Retina (tissue), 1 donor: ENCODE measurements at places on chromosomes 2 and 18.

- DNase-seq, result no peak
Observed at GRCh38 chr2:201827621-201828020, 21.3 kb downstream of the CDK15 start.

- peak; percentile 17 for DNase-seq
Observed at GRCh38 chr2:172213116-172213860, 110.6 kb upstream of the DLX2 start.

DNA sequence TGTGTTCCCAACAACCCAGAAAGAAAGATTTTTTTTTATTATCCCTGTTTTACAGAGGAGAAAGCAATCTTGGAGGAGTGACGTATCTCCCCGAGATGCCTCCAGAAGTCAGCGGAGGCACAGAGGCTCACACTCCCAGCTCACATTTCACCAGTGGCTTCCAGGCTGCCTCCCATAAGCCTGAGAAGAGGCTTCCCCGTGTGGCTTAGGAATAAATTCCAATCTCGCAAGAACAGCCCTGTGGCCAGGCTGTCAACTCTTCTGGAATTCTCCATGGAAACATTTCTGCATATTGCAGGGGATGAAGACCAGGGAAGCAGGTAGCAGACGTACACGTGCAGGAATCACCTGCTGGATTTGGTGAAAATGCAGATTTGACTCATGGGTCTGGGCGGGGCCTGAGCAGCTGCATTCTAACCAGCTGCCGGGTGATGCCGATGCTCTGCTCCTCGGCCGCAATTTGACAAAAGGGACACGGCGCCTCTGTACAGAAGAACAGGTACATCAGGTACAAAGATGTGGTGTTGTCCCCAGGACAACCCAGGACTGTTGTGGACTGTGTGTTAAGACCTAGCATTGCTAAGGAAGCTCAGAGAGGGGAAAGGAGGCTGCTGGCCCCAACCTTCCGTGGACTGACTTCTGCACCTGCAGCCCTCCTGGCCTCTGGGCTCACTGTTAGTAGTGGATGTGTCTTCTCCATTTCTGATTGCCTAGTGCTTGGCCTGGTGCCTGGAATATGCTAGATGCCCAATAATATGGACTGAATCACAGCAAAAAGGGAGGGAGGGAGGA, 114.2 kb upstream of the ID2 start:
- DNase-seq, result no peak

DNA sequence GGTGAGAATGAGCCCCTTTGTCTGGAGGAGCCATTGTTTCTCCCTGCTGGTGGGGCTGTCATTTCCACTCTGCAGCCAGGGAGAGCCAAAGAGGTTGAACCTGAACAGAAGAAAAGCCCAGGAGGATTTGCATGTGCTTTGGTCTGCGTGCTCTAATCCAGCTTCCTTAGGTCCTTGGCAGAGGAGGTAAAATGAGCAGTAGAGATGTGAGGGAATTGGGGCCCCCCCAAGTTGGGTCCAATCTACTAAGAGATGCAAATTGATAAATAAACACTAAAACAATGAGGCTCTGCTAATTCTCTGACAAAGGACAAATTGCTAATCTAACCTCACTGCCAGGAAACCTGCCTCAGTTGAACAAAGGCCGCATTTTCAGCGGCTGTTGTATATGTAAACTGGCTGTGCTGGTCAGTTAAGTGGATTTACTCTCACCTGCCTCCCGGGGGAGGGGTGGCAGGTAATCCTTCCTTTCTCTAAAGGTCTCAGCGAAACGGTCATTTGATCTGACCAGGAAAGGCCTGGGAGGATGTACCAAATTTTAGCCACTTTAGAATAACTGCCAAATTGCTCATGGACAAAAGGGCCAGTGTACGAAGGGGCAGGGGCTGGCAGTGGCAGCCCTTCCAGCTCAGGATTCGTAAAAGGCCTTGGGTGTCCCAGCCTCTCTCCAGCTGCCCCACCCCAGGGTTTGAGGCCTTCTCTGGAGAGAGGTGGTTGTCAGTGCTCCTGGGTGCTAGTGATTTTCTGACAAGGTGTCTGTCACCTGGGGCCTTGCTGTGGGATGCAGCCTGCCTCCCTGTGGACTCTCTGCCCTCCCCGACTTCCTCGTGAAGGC, 193.6 kb downstream of the MIB1 start:
- DNase-seq, result no peak

GRCh38 chr2:26478366-26478765, 442 bp upstream of the OTOF start:
- no peak for DNase-seq

GRCh38 chr2:16325016-16325975, 340.3 kb downstream of the CYRIA start:
- no peak for DNase-seq

- DNase-seq, result no peak
Observed at GRCh38 chr2:201114350-201114749, 1.6 kb upstream of the CFLAR start.

DNA sequence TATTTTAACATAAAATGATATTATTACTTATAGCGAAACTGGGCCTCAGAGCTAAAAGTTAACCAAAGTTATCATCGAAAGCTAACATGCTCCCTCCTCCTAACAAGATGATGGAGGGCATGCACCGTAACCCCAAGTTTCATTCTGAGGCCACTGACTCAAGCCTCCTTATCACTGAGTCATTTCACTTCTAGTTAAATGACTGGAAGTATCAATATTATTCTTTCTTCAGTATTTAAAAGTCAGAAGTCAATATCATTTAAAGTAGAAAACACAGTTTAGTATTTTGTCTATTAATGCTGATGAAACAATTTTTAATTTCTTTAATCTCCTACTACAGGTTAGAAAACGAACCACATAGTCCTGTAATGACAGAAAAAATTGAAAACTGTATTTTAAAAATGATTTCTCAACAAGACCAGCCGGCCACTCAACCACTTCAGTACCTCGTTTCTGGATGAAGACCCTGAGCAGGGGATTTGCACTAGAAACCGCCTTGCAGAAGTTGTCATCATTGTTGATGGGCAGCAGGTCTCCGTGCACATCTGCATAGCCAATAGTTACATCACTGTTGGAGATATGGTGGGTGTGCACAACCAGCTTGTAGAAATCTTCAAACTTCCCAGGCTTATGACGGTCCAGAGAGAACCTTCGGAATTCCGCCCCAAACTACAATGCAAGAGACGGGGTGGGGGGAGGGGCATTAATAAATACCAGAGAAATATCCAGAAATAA, 44.9 kb downstream of the PARD6G start:
- no peak for DNase-seq

DNA sequence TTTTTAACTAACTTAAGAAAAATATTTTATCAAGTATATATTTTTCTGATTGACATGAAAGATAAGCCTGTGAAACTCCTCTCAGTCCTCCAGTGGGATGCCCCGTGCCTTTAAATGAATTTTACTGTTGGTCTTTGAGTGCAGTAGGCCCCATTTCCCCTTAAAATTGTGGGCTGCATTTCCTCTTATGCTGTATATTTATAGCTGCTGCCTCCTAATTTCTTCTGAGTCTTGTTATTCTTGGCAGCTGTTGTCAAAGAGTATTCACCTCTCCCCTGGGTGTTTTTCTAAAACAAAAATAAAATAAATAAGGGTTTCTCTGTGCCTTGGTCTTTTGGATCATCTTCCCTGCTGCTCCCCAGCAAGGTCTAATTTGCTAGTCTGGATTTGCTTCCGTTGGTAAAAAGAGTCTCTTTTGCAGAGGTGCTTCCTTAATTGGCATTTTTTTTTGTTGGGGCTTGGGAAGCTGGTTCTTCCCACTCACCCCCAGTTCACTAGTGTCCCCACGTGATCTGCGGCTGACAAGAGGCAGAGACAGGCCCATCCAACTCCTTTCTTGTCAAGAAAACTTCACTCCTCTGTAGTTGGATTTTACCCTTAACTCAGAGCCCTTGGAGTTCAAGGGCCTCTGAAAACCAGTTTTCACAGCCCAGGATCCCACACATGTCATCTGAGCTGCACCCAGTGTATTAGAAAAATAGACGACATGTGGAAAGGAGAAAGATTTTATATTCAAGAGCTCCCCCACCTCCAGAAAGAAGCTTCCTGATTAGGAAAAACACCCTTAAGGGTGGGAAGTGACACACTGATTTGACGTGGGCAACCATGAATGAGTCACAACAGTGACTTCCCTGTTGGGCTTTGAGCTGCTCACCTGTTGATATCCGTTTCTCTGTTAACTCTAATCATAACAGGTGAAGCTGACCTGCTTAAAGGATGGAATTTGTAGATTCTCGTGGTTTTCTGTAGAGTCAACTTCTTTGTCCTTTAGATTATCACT, 431.5 kb downstream of the DCDC2C start:
- DNase-seq, result no peak

DNA sequence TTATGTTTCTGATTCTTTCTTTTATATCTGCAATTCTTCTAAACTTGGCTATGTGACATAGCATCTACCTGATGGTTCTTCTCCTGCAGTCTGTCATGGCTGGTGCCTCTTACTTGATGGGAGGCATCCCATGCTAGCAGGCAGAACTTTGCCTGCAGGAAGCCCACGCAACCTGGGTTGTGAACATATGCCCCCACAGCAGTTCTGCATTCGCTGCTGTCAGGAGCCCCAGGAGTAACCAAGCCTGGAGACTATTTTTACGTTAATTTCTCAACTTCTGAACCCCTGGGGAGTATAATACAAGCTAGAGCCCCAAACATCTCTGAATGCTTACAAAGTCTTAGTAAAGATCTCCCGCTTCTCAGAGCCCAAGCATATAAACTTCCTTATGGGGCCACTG, 12.1 kb downstream of the FAM168B start:
- DNase-seq, result no peak

DNA sequence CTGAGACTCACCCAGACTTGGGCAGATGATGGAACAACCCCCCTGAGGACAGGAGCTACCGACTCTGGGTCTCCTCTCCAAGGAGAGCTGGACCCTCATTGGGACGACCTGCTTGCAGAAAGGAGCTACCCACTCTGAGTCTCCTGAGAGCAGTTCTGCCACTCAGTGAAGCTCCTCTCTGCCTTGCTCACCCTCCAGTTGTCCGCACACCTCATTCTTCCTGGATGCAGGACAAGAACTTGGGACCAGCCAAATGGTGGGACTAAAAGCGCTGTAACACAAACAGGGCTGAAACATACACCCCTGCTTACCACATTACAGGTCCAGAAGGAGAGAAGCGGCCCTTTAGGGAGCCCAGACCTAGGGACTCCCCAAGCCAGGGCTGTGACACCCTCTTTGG, 124.9 kb upstream of the CCDC150 start:
- no peak for DNase-seq

GRCh38 chr18:31497836-31498573, at the start of gene DSG2:
DSG2 (plus strand) TSS chr18:31498177; CDS start chr18:31498252, 75 bp downstream.
- peak; percentile 83 for DNase-seq

DNA sequence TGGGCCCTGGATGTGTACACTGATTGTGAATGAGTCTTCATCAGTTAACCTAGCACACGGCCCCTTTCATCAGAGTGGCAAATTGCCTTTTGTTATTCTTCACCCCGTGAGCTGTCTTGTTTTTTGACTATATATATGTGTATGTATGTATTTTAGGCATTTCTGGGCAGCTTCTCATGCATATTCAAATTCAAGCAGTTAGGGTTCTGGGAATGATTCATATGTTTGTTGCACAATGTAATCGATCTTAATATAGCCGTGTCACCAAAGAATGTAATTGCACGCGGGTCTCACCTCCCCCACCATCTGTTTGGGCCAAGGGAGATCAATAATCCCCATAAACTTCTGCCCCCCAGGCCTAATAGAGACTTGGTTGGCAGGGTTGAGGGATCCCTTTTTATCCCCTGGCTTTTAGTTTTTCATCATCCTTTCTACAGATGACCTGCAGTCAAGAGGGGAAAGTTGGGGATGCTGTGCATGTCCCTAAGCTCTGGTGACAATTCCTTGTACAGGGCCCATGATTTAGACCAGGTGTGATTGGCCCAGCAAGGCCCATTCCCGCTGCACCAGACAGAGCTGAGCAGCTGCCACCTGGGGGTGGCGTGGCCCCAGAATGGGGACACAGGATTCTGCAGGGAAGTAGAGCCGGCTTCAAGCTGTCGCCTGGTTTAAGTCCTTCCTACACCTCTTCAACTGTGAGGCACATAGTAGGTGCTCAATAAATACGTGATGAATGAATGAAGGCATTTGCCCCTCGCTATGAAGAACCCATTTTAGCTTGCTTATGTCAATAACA, 19.2 kb downstream of the KCNF1 start:
- DNase-seq, result no peak

DNA sequence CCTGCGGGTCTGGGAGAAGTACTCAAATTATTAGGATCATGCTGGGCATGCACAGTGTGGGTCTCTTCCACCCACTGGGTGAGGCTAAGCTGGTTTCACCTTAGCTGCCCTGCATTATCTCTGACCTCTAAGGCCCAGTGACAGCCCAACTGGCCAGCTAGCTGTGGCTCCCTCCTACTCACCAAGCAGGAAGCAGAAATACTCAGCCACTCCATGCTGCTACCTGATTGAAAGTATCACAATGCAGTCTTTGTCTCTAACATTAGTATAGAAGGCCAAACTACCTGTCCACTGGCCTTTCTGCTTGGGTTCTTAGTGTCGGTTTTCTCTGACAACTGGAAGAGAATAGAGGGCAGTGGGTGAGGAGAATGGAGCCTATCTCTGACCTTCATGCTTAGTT, 47.3 kb upstream of the RAB27B start:
- DNase-seq, result no peak

GRCh38 chr2:151922845-151923666, 94.8 kb upstream of the ARL5A start:
- DNase-seq, result no peak

GRCh38 chr2:149037851-149038250, 648 bp upstream of the LYPD6B start:
- no peak for DNase-seq

DNA sequence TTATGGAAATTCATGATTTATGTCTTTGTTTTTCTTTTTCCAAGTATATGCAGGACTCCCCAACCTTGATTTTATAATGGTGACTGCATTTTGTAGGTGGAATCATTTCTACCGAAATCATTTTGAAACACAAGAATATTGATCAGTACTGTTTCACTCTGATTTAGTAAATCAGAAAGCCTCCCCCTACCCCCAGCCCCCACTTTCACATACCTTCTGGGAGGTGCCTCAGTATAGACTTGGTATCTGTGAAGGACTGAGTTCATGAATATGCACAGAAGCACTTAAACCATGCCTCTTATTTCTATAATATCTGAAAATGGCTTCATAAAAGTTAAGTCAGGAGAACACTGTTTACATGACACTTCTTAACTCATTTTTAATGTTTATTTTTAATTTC, 147.7 kb downstream of the AGPS start:
- DNase-seq, result no peak

DNA sequence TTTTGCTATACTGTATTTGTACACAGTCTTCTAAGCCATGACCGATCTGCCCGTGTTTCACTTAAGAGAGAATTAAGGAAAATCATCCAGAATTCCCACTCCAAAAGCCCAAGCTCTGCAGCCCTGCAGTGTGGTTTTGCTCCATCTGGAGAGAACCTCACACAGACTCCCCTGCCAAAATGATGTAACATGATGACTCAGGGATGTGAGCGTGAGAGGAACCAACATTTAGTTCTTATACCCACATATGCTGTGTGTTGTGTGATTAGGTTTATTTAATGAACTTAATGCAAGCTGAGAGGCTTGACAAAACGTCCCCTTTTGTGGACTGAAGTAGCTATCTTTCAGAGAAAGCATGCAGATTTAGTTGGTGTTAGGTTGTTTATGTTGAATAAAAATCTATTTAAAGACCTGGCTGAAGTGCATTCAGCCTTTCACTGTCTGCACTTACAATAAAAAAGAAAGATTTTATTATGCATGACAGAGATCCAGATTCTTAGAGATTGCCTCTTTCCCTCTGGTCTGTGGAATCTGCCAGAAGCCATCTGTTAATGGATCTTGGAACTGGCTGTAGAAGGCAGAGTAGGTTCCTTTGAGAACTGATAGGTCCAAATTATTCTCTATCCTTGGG, 6.3 kb downstream of the RAB12 start:
- DNase-seq, result no peak
